ENCODE measurements at places on chromosomes 11 and 22. TPM values are rescaled to one million over a fixed set of nuclear protein-coding genes. Genes with fewer than 3 reads are reported as not detected.
A peak's percentile ranks its signal among the peaks of the same experiment; 100 is the strongest.

- peaks cover 11% of the 10 kb centered on the region for H3K36me3 ChIP-seq
- H3K27me3 ChIP-seq = no peaks in the 10 kb centered on the region
- no peak overlapping the region for H3K27ac ChIP-seq
Measured at GRCh38 chr11:104944076-104944475, 24.3 kb downstream of the CASP4 start.

GRCh38 chr22:22057617-22058378, 75.2 kb upstream of the TOP3B start:
- H3K36me3 ChIP-seq = no peaks in the 10 kb centered on the region
- H3K4me3 ChIP-seq = no peak overlapping the region
- DNase-seq = no peak
- peaks cover 14% of the 10 kb centered on the region for H3K27me3 ChIP-seq

Gene OR8D1
- not detected for total RNA-seq

DNA sequence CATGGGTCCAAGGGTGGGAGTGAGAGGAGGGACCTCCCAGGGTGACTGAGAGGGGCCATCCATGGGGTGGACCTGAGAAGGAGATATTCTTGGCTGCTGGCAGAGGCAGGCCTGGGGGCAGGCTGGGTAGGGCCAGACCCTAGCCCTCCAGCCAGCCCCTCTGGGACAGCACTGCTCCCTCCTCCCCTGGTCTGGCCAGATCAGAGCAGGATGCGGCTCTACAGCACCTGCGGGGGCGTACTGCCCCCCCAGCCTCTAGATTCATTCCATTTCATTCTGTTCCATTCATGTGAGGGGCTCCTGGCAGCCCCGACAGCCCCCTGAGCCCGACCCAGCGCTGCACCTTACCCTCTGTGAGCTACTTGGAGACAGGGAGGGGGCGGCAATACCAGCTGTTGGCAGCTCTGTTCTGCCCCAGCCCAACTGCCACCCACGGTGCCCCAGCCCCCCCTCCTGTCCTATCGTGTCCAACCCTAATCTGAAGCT, 34.3 kb upstream of the MYRF start:
- H3K27me3 ChIP-seq = no peaks in the 10 kb centered on the region
- H3K4me3 ChIP-seq = peak overlapping the region; percentile 29
- DNase-seq = no peak
- H3K27ac ChIP-seq = peak overlapping the region; percentile 76
- peaks cover 30% of the 10 kb centered on the region for H3K4me1 ChIP-seq

GRCh38 chr22:25403811-25404471, 160.5 kb upstream of the GRK3 start:
- H3K27me3 ChIP-seq = no peaks in the 10 kb centered on the region
- peaks cover 41% of the 10 kb centered on the region for H3K4me1 ChIP-seq
- no peak for DNase-seq
- H3K36me3 ChIP-seq = no peaks in the 10 kb centered on the region

GRCh38 chr11:36627471-36627870, 29.4 kb upstream of the RAG2 start:
- H3K4me3 ChIP-seq = no peak overlapping the region
- no peaks in the 10 kb centered on the region for H3K36me3 ChIP-seq
- H3K4me1 ChIP-seq = no peaks in the 10 kb centered on the region
- no peak overlapping the region for H3K27ac ChIP-seq

DNA sequence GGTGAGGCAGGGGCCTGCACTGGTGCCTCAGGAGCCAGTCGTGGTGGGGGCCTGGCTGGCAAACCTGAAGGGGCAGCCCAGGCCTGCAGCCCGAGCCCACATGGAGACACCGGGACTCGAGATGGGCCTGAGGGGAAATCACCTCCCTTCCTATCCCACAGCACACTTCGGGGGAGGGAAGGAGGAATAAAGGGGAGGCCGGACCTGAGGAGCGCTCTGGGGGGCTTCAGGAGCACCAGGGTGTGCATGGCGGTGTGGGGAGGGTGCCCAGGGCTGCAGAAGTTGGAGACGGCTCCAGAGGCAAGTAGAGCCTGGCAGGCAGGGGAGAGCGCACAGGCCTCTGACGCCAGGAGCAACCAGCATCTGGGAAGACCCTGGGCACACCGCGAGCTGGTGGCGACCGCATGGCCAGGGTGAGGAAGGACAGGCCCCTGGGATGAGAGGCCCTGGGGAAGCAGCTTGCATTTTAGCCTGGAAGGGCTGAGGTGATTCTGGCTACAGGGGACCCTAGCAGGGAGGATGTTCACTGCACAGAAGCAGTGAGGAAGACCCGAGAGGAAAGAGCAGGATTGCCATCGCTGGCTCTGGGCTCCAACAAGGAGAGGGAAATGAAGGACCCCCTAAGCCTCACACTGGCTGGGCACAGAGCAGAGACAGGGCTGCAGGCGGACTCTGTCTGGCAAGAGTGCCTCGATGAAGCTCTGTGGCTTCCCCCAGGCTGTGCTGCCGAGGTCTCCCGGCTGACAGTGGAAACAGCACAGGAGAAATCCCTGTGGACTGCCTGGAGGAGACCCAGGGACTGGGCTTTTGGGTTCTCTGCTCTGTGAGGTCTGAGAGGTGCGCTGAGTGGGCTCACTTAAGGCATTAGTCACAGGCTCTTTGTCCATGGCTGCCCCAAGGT, 457.7 kb downstream of the BRD1 start:
- H3K36me3 ChIP-seq = no peaks in the 10 kb centered on the region
- H3K27me3 ChIP-seq = no peaks in the 10 kb centered on the region

GRCh38 chr11:18225913-18226312, 10.7 kb downstream of the SAA4 start:
- no peak for DNase-seq
- no peaks in the 10 kb centered on the region for H3K4me1 ChIP-seq
- no peak overlapping the region for H3K4me3 ChIP-seq

DNA sequence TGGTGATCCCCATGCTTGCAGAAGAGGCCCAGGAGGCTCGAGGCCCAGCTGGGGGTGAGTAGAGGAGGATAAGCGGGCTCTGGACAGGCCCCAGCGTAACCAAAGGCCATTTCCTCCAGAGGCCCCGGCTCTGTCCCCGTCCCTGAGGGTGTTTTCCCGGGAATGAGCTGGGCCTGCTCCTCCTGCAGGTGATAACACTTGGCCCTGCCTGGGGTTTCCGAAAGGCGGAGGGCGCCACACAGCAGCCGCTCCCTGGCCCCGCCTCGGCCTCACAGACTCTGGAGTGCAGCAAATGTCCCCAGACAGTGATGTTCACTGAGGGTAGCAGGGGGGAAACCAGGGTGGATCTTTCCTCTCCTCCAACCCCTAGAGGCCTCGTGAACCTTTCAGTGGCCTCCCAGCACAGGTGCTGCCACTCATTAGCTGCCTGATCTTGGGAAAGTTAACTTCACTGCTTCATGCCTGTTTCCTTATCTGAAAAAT, 10.5 kb upstream of the MGAT3 start:
- no peak overlapping the region for H3K4me3 ChIP-seq
- DNase-seq = peak; percentile 71
- H3K36me3 ChIP-seq = no peaks in the 10 kb centered on the region
- no peaks in the 10 kb centered on the region for H3K27me3 ChIP-seq
- H3K4me1 ChIP-seq = peaks cover 27% of the 10 kb centered on the region
- peak overlapping the region; percentile 1 for H3K27ac ChIP-seq

GRCh38 chr22:33741025-33741424, 179.3 kb downstream of the LARGE1 start:
- peaks cover 11% of the 10 kb centered on the region for H3K4me1 ChIP-seq
- no peaks in the 10 kb centered on the region for H3K36me3 ChIP-seq
- DNase-seq = no peak
- no peak overlapping the region for H3K4me3 ChIP-seq
- H3K27ac ChIP-seq = no peak overlapping the region
- H3K27me3 ChIP-seq = no peaks in the 10 kb centered on the region

GRCh38 chr22:34880662-34881061, 185.3 kb upstream of the ISX start:
- peaks cover 6% of the 10 kb centered on the region for H3K27me3 ChIP-seq
- no peaks in the 10 kb centered on the region for H3K36me3 ChIP-seq
- H3K4me3 ChIP-seq = no peak overlapping the region
- no peak overlapping the region for H3K27ac ChIP-seq
- DNase-seq = no peak

Gene SEC14L3
- total RNA-seq = not detected

GRCh38 chr22:24176630-24177029, 4.7 kb upstream of the SUSD2 start:
- no peak overlapping the region for H3K4me3 ChIP-seq
- no peaks in the 10 kb centered on the region for H3K27me3 ChIP-seq
- H3K4me1 ChIP-seq = peaks cover 22% of the 10 kb centered on the region
- H3K27ac ChIP-seq = no peak overlapping the region
- H3K36me3 ChIP-seq = peaks cover 79% of the 10 kb centered on the region
- DNase-seq = no peak

GRCh38 chr22:43088627-43088983, 586 bp downstream of the TTLL1 start:
- H3K4me3 ChIP-seq = peak overlapping the region; percentile 86
- no peaks in the 10 kb centered on the region for H3K36me3 ChIP-seq
- peak overlapping the region; percentile 72 for H3K27ac ChIP-seq
- no peaks in the 10 kb centered on the region for H3K27me3 ChIP-seq
- H3K4me1 ChIP-seq = peaks cover 17% of the 10 kb centered on the region
- DNase-seq = no peak

Gene MISFA
- total RNA-seq = not detected

Gene SEC14L2
- total RNA-seq = 17.1 TPM

Gene SART1
- 278 TPM for total RNA-seq

DNA sequence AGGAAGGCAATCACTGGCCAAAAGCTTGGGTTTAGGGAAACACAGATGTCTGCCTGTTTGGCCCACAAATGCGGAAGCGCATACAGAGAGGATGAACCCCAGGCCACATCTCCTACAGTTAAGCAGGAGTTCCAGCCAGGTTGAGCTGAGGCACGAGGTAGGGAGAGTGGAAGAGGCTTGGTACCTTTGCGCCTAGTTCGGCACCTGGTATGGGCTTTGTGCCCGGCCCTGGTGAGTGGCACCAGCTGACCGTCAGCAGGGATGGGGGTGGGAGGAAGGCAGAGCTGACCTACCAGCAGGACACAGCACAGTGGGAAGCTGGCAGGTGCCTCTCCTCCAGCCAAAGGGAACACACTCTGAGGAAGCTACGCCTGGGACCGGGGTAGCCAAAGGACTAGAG, 57.6 kb downstream of the KCNC1 start:
- H3K36me3 ChIP-seq = peaks cover under 1% of the 10 kb centered on the region
- no peak overlapping the region for H3K4me3 ChIP-seq
- no peak for DNase-seq
- no peaks in the 10 kb centered on the region for H3K27me3 ChIP-seq
- no peaks in the 10 kb centered on the region for H3K4me1 ChIP-seq
- H3K27ac ChIP-seq = no peak overlapping the region

Gene H19
- total RNA-seq = 50.9 TPM

GRCh38 chr22:50114221-50115021, 24.6 kb downstream of the MOV10L1 start:
- no peaks in the 10 kb centered on the region for H3K36me3 ChIP-seq
- peaks cover 13% of the 10 kb centered on the region for H3K4me1 ChIP-seq
- peaks cover 43% of the 10 kb centered on the region for H3K27me3 ChIP-seq
- peak; percentile 62 for DNase-seq
- H3K4me3 ChIP-seq = peak overlapping the region; percentile 9
- peak overlapping the region; percentile 8 for H3K27ac ChIP-seq

Gene TMEM45B
- total RNA-seq = 5.3 TPM

Gene PRG3
- total RNA-seq = not detected

- H3K27me3 ChIP-seq = no peaks in the 10 kb centered on the region
- H3K4me3 ChIP-seq = peak overlapping the region; percentile 98
- peaks cover 61% of the 10 kb centered on the region for H3K4me1 ChIP-seq
- peak overlapping the region; percentile 81 for H3K27ac ChIP-seq
- peaks cover 11% of the 10 kb centered on the region for H3K36me3 ChIP-seq
Measured at GRCh38 chr22:19429950-19430889, 1.3 kb downstream of the HIRA start.

Gene ME3
- 65.2 TPM for total RNA-seq

Gene CCDC87
- not detected for total RNA-seq

DNA sequence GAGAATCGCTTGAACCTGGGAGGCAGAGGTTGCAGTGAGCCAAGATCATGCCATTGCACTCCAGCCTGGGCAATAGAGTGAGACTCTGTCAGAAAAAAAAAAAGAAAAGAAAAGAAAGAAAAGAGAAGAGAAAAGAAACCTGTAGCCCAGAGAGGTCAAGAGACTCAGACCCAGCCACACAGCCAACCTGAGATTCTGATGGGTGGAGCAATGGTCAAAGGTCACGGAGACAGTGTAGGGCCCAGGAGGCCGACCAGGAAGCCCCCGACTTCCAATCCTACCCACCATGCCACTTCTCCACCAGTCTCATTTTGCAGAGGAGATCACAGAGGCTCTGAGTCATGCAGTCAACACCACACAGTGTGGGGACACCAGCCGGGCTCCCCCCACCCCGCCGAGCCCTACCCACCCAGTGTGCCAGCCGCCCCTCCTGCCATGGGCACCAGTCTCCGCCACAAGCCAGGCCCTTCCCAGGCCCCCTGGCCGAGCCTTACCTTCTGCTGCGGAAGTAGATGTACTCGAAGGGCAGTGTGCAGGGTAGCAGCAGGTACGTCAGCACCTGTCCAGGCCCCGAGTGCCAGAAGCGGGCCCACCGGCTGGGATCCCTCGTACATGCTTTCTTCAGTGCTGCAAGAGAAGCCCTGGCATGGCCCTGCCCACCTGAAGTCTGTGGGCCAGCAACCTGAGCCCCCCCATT, 7.9 kb downstream of the PNPLA5 start:
- H3K36me3 ChIP-seq = no peaks in the 10 kb centered on the region
- DNase-seq = no peak
- peaks cover 88% of the 10 kb centered on the region for H3K27me3 ChIP-seq
- H3K4me3 ChIP-seq = no peak overlapping the region
- H3K4me1 ChIP-seq = no peaks in the 10 kb centered on the region

Gene MS4A12
- total RNA-seq = not detected

DNA sequence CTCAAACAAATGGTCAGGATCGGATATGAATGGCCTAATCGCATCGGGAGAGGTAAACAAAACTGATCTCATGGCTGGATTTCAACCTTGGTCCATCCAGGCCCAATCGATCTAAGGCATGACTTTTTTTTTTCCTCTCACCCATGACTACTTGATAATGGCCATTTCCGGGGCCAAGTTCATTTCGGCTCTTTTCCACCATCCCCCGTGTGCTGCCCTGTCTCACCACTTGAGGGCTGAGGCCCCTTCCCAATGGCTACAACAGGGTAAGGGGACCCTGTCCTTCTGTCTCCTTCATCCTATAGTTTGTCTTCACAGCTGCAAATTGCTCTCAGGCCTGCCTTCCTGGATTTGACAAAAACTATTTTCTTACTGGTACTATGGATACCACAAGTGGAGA, 26.7 kb downstream of the GRAP2 start:
- no peak overlapping the region for H3K4me3 ChIP-seq
- H3K4me1 ChIP-seq = peaks cover 38% of the 10 kb centered on the region
- no peaks in the 10 kb centered on the region for H3K36me3 ChIP-seq
- no peak for DNase-seq

- no peak overlapping the region for H3K4me3 ChIP-seq
- no peaks in the 10 kb centered on the region for H3K36me3 ChIP-seq
- H3K27me3 ChIP-seq = peaks cover 9% of the 10 kb centered on the region
- H3K4me1 ChIP-seq = peaks cover 19% of the 10 kb centered on the region
- no peak for DNase-seq
Measured at GRCh38 chr11:2443406-2443805, 908 bp downstream of the TRPM5 start.

Gene NRXN2
- not detected for total RNA-seq

Gene ARHGAP20
- 33.9 TPM for total RNA-seq

Gene TPBGL
- 1.2 TPM for total RNA-seq

Gene OR56A1
- not detected for total RNA-seq

- H3K27ac ChIP-seq = no peak overlapping the region
- H3K4me3 ChIP-seq = no peak overlapping the region
- no peak for DNase-seq
- no peaks in the 10 kb centered on the region for H3K36me3 ChIP-seq
- H3K27me3 ChIP-seq = no peaks in the 10 kb centered on the region
Measured at GRCh38 chr11:12683874-12684273, 9.7 kb downstream of the TEAD1 start.

Data from stomach (tissue), 19 donors.